ENCODE measurements at places on chromosomes 7 and 10.

- no peak for DNase-seq
Observed at GRCh38 chr10:91271886-91272285, 51.4 kb downstream of the PCGF5 start.

DNA sequence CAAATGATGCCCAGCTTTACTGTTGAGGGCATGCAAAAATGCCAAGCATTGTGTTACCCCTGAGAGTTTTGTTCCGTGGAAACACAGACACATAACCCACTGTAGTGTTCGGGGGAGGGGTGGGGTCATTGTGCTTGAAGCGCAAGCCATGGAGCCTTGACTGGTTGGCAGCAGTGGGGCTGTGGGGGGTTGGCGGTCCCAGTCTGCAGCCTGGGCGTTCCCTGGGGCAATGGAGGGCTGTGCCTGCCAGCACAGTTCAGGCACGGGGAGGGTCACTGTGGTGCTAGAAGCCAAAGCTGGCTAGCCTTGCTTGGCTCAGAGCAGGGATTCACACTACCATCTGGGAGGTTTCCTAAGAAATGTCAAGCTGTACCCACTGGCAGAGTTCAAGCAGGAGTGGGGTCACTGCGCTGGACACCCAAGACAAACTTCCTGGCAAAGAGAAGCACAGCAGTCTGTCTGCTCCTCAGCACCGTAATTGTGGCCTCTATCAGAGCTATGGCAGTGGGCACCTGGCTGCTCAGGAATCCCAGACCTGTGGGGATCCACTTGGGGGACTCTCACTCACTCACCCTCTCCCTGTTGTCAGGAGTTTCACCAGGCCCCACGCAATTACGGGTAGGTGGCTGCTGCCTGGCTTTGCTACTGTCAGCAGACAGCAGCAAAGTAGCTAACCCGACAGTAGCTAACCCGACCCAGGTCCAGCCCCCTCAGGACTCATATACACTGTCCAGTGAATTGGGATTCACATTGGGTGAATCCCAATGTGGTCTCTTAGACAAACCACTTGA is 292.4 kb downstream of the ZWINT start:
- no peak for DNase-seq

GRCh38 chr7:43618073-43618472 is 35.2 kb downstream of the STK17A start:
- no peak for DNase-seq

DNA sequence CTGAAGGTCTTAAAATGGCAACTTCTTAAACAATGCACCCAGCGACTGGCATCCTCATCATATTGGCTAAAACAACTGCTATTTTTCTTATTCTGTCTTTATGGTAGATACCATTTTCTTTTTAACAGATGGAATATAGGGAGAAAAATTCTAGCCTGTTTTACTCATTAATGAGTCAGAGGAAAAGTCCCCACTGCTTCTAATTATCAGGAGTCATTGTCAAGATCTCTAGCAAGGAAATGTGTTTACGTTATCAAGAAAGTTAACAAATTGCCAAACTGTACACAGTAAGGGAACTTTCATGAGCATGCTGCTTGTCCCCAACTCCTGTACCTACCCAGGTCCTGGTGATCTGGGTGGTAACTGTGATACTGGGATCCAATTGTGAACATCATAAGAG is 117.7 kb upstream of the KIAA1217 start:
- DNase-seq = no peak

DNA sequence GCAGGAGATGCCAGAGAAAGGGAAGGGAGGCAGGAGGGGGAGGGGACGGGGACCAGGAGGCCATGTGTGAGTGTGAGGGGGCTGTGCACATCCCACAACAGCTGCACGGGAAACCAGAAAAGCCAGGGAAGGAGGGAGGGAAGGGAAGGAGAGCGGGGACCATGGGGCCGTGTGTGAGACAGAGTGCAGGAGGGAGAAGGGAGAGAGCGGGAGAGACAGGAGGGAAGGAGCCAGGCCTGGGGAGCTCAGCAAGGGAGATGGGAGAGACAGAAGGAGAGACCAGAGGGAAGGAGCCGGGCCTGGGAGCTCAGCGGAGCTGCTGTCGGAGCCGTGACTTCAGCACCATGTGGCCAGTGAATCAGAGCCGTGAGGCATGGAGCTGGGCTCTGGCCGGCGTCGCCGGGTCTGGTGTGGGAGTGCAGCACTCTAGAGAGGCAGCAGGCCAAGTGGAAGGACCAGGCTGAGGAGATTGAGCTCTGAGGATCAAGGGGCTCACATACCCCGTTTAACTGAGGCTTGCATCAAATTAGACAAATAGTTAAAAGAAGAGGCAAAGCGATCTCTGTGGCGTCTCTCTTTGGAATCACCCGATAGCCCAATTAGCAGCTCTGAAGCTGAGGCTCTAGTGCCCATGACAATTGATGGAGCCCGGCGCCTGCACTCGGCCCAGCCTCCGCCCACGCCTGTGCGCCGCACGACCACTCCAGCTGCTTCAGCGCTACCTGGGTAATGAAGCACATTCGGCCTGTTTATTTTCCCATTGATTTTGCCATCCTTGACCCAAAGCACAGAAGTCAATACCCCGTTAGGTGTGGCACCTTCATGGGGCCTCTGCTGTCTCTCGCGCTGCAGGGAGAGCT is 150.4 kb downstream of the MAD1L1 start:
- no peak for DNase-seq

GRCh38 chr10:107340326-107340725 is 175.8 kb upstream of the SORCS1 start:
- no peak for DNase-seq

Measured in NCI-H2029 (cell line).